ENCODE measurements at places on chromosomes 1 and 21.

GRCh38 chr1:87155648-87156047 lies 173.0 kb upstream of the LMO4 start:
- DNase-seq = no peak

DNA sequence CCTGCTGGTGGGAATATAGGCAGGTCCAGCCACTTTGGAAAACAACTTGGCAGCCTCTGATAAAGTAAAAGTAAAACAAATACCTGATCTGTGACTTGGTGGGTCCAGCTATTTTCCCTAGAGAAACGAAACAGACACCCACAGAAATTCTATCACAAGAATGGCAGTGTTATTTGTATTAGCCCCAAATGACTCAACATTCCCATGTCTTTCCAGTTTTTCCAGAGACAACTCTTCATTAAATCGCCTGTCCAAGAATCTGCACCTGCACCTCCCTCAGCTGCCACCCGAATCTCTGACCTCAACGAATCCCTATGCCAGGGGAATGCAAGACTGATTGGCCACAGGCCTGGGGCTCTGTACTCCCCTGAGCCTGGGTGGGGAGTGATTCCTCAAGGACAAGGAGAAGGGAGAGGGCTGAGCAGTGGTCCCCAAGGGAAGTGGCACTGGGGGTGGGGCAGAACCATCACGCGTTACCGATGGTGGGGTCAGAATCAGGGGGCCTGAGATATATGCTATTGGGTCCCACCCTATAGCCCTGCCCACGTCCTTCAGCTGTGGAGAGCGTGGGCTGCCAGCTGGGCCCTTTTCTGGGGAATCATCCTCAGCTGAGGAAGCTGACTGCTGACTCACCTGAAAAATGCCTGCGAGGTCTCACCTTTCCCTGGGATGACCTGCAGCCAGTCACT lies 553.0 kb downstream of the PTPRU start:
- DNase-seq = no peak

DNA sequence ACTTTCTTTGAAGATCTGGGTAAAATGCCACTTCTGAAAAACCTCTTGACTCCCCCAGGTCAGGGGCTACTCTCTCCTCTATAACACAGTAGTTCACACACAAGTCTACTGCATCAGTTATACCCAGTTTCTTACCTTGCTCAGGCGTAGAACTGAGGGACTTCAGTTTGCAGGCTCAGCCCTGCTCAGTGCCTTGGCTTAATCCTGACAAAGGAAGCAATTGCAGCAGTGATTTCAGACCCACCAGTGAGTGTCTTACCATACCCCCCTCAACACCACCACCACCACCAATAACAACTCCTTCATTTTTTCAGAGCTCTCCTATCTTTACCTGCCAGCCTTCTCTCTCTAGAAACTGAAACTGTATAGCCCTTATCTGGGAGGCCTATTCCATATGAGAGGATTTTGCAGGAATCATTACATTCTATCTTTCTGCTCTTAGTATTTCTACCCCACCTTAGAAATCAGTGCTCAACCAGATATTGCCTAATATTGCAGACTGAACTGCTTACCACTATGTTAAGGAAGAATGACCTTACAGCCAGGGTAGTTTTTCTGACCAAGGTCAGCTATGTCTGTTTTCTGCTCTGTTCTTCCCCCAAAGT lies 105.5 kb upstream of the S1PR1 start:
- no peak for DNase-seq

GRCh38 chr1:176765608-176766007 lies 302.6 kb downstream of the PAPPA2 start:
- DNase-seq = no peak

DNA sequence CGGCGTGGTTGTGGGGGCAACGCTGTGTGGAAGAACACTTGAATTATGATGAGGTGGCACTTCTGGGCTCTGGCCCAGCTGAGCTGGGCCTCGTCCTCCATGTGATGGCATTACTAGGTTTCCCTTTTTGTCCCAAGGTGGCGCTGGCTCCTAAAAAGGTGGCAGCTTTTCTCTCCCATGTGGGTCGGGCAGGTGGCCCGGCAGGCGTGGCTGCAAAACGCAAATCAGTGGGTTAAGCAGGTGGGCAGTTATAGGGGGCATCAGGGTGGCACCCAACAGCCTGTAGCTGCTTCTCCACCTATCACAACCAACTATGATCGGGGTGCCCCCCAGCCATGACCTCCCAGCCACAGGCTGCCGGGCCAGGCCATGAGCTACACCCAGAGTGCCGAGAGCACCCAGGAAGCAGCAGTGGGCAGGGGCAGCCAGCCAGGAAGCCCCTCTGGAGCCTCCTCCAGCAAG lies 59.6 kb downstream of the KCNAB2 start:
- DNase-seq = no peak

DNA sequence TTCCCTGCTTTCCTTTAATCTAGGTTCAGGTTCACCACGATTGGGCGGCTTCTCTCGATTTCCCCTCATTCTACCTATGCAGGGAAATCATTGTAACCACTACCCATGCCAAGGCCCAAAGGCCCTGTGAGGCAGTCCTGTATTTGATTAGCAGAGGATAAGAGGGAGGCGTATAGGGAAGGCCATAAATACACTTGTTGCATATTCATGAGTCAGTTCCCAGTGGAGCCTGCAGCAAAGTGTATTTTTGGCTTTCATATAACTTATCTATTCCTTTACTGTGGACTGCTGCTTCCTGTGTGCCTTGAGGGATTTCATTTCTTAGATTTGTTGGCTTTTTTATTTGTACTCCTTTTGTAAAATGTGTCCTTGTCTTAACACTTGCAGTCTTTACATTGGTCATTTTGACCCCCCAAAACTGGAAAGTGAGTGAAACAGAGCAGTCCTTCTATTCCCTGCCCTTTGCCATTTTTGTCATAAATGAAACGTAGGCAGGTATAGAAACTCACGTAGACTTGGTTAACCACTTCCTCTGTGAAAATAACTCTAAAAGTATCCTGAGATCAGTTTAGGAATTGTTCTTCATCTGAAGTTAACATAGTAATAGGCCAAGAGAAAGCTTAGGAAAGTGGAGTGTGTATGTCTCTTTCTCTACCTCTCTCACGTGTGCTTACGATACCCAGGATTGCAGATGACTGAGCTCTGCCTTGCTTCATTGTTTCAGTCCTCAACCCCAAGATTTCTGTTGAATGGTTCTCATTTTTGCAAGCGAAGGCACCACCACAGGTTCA lies 19.6 kb upstream of the KCNQ4 start:
- no peak for DNase-seq

DNA sequence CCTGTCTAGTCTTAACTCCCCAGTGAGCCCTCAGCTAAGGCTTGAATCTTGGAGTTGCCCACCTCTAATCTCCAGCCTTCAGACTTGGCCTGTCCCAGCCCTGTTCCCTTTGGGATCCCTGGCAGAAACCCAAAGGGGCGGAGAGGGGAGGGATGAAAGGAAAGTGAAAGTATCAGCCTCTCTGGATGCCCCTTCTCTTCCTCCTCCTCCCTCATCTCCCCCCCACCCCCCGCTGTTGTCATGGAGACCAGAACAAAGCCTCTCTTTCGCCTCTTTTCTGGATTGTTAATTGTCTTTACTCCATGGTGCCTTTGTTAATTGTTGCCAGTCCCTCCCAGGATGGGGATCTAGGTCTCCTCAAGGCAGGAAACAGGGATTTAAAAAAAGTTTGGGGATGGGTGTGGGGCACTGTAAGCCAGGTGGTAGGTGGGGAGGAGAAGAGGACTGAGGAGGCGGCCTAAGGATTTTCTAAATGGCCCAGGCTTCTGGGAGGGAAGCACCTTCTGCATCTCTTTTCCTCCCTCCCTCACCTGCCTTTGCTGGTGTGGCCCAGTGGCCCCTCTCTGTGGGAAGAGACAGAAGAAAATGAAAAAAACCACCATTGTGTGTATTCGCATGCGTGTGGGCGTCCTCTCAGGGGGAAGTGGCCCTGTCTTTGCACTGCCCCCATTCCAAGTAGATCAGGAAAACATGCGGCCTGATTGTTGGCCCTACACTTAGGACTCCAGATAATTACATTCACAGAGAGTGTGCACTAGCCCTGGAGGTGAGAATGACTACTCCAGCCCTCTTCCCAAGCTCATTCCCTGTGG lies 7.5 kb upstream of the SOX13 start:
- no peak for DNase-seq

DNA sequence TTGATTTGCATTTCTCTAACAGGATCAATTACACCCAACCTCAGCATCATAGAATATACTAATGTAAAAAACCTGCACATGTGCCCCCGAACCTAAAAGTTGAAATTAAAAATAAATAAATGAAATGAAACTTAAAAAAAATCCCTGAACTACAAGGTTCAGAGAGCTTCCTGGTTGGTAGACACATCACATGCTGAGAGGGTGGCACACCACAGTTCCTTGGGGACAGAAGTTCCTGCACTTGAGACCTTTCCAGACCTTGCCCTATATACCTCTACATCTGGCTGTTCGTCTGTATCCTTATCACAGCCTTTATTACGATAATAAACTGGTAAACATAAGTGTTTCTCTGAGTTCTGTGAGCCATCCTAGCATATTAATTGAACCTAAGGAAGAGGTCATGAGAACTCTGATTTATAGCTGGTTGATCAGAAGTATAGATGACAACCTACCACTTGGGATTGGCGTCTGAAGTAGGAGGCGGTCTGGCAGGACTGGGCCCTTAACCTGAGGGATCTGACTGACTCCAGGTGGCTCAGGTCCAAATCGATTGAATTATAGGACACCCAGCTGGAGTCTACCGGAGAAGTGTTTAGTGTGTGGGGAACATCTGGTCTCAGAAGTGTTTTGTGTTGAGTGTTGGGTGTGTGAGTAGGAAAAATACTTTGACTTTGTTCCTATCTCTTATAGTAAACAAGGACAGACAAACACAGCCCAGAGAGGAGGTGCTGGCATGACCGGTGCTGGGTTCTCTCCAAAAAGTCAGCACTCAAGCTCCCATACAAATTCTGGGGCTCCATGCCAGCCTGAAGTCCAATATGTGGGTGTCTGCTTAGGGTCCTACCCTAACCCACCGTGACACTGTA lies 19.0 kb downstream of the C1orf115 start:
- DNase-seq = no peak

DNA sequence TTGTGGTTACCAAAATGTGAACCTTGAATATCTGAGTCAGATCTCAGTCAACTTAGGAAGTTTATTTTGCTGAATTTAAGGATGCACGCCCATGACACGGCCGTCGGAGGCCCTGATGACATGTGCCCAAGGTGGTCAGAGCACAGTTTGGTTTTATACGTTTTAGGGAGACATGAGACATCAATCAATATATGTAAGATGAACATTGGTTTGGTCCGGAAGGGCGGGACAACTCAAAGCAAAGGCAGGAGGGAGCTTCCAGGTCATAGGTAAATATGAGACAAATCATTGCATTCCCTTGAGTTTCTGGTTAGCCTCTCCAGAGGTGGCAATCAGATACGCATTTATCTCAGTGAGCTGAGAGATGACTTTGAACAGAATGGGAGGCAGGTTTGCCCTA lies 1.0 kb upstream of the PRMT2 start:
- DNase-seq = no peak

All from stimulated activated CD8-positive, alpha-beta memory T cell treated with anti-CD3 and anti-CD28 coated beads, Interleukin-4, amount 100 ng/mL, for 1 hour (primary cell).